CD4-positive, alpha-beta T cell treated with Interleukin-1 beta for 1 hour (primary cell): ENCODE measurements at places on chromosomes 13 and 19.

DNA sequence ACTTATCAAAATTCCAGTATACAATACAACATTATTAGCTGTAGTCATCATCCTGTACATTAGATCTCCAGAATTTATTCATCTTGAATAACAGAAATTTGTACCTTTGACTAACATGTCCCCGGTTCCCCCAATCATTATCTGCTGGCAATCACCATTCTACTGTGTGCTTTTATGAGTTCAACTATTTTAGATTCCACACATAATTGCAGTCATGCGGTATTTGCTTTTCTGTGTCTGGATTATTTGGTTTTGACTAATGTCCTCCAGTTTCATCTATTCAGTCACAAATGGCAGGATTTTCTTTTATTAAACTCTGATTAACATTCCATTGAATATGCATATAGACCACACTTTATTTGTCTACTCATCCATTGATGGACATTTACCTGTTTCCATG lies 530.7 kb upstream of the SLITRK1 start:
- no peak for DNase-seq

- DNase-seq: no peak
Observed at GRCh38 chr13:32720026-32720425, 133.8 kb downstream of the PDS5B start.

- no peak for DNase-seq
Observed at GRCh38 chr13:109836629-109837607, 50.5 kb upstream of the IRS2 start.

DNA sequence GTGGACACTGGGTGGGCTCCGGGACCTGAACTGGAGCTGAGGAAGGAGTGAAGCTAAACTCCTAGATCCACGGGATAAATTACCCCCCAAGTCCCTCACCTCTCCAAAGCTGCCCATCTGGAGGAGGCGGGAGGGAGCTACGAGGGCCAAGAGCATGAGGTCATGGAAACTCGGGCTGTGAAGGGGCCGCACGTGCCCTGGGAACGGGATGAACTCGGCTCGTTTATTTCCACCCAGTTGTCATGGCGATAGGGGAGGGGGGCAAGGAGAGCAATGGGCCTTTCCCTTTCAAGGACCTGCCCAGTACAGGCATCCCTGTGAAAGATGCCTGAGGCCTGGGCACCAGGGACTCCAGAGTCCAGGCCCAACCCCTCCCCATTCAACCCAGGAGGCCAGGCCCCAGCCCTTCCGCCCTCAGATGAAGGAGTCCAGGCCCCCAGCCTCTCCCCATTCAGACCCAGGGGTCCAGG lies 3.8 kb downstream of the PPP1R12C start:
- DNase-seq: no peak

GRCh38 chr19:45352062-45352461 lies 11.5 kb downstream of the KLC3 start:
- DNase-seq: no peak

GRCh38 chr13:35697186-35697730 lies 220.8 kb upstream of the MAB21L1 start:
- no peak for DNase-seq
